ENCODE measurements at places on chromosomes 3 and 15. TPM values are rescaled to one million over a fixed set of nuclear protein-coding genes. Genes with fewer than 3 reads are reported as not detected.
A peak's percentile ranks its signal among the peaks of the same experiment; 100 is the strongest.

Gene TKT
- total RNA-seq: 338 TPM

DNA sequence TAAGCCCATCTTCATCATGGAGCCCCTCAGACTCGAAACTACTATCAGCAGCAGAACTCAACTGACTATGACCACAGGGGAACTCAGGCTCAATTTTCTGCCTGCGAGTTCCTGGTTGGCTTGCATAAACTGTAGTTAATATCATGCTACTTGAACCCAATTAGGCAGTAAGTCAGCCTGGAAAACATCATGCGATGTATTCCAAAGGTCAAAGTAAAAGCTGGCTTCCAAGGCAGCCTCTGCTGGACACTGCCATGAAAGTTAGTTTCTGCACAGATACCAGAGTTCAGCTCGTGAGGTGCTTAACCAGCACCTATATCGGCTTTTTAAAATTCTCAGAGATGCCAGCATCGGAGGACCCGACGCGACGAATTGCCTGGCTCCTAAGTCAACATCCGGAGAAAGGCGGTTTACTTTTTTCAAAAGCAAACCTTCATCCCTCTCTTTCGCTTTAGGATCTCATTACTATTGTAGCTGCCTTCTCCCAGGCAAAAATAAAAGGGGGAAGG lies 3.8 kb downstream of the ANP32A start:
- DNase-seq: no peak

Gene TMC3
- not detected for total RNA-seq

DNA sequence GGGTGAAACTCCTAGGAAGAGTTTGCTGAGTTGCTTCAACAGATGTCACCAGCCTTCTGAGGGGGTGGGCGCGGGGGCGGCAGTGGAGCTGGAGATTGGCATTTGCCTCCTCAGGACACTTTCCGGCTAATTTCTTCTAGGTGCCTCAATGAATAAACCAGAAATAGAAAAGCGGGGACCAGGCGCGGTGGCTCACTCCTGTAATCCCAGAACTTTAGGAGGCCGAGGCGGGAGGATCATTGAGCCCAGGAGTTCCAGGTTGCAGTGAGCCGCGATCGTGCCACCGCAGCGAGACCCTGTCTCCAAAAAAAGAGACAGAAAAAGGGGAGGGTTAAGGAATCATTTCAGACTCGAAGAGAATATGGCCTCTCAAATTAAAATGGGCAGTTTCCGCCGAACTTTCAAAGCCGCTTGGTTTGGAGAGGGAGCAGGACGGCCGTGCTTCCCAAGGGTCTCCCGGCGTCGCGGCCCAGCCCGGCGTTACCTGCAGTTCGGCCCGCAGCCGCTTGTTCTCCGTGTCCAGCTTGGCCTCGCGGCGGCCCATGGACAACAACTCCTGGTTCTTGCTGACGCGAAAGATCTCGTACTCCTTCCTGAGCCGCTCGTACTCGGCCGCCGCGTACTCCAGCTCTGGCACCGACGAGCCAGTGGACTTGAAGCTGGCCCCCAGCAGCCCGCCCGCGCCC lies 587 bp downstream of the NPHP3 start:
- no peak for DNase-seq

Gene PRICKLE2
- total RNA-seq: 0.26 TPM

DNA sequence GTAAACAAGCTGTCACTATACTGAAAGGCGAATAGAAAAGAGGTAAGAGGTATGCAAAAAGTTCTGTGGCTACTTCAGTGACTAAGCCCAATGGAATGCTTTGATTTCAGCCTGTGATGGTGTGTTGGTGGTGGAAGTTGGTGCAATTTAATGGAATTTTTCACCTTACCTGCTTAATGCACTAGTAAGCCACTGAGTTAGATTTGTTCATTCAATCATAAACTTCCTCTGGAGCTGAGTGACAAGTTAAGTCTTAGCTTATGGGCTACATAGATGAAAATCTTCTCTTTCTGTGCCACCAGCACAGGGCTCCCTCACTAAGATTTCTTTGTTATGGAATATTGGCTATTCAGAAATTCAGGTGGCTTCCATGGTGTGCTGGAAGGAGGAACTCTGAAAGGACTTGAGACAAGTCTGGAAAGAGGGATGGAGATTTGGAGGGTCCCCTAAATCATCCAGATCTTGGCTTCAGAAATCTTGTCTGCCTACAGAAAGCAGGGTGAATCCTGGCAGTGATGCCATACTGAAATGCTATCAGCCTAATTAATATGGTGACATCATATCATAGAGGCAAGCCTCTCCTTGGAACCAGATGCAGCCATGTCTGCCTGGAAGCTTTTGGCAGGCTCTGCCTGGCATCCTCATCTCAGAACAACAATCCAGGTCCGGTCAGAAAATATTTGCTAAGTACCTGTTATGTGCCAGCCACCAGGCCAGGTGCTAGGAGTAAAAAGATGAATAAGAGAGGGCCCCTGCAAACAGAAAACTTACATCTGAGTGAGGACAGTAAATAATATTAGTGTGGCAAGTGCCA lies 8.1 kb upstream of the GAP43 start:
- DNase-seq: no peak

DNA sequence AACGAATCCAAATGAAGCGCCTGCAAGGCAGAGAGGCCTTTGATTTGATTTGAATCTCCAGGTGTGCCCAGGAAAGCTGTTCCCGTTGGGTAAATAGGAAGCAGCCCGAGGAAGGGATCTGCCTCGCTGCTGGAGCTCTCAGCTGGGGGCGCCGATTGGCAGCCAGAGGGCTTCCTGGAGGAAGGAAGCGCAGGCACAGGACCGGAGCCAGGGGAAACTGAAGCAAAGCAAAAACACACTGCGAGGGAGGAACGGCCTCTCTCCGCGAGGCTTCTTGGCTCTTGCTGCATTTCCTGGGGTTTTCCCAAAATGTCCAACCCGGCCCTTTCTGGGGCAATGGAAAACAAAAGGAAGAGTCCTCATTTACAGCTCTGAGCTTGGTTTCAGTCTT lies 80.3 kb downstream of the TMEM266 start:
- no peak for DNase-seq

Gene CIB1
- 193 TPM for total RNA-seq

DNA sequence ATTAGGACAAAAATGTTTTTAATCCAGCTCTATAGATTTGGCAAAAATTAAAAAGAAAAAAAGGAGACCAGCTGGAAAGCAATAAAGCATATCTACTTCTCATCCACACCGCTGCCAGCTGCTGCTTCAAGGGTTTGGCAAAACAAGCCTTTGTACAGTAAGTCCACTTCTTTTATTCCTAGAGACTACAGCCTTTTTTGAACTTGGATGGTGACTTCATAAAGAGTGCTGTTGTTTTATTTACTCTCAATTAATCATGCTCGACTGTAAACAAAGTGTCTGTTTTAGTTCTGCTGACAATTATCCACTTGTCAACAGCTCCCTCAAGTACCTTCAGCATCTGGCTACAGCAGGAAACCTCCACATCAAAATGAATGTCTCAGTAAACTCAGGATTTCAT lies 12.3 kb upstream of the FOXB1 start:
- no peak for DNase-seq

Gene ROBO1
- 61.6 TPM for total RNA-seq

- DNase-seq: no peak
These were observed 15.7 kb upstream of the RBP2 start for GRCh38 chr3:139491966-139492365.

GRCh38 chr15:69699096-69699495 lies 246.5 kb downstream of the RPLP1 start:
- no peak for DNase-seq

DNA sequence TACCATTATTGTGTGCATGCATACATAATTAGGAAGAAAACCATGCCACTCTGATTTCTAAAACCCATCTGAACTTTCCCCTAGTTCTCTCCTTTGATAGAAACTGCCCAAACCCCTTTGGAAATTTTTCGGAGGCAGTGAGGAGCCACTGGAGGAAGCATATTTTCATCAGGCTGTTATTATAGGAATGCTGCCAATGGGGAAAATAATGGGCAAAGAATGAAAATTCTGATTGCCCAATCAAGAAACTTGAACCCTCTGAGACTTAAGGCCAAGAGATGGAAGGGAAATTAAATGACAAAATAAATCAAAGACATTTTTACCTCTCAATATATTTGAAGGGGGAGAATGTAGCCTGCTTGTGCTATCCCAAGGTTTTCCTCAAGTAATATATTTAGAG lies 376.0 kb upstream of the PDZRN3 start:
- DNase-seq: no peak

GRCh38 chr15:42385206-42385979 lies 26.1 kb downstream of the CAPN3 start:
- DNase-seq: peak; percentile 30

DNA sequence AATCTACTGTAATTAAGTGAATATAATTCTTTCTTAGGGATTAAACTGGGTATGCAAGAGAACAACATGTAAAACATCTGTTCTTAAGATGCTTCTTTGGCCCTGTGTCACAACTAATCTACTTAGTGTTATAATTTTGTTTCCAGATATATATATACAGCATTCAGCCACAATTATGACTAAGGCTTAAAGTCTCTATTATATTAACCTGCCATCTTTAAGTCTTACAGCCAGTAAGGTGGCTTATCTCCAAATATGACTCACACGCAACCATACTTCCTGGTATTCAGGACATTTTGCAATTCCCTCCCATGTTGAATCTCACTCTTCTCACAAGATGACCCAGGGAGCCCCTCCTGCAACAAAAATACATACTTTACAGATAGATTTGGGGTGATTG lies 6.6 kb upstream of the KBTBD8 start:
- no peak for DNase-seq

Gene RPL4
- 2,268 TPM for total RNA-seq

Gene SYNPR
- total RNA-seq: not detected

Gene CCDC39
- total RNA-seq: not detected

Gene BCL2A1
- total RNA-seq: 4.7 TPM

DNA sequence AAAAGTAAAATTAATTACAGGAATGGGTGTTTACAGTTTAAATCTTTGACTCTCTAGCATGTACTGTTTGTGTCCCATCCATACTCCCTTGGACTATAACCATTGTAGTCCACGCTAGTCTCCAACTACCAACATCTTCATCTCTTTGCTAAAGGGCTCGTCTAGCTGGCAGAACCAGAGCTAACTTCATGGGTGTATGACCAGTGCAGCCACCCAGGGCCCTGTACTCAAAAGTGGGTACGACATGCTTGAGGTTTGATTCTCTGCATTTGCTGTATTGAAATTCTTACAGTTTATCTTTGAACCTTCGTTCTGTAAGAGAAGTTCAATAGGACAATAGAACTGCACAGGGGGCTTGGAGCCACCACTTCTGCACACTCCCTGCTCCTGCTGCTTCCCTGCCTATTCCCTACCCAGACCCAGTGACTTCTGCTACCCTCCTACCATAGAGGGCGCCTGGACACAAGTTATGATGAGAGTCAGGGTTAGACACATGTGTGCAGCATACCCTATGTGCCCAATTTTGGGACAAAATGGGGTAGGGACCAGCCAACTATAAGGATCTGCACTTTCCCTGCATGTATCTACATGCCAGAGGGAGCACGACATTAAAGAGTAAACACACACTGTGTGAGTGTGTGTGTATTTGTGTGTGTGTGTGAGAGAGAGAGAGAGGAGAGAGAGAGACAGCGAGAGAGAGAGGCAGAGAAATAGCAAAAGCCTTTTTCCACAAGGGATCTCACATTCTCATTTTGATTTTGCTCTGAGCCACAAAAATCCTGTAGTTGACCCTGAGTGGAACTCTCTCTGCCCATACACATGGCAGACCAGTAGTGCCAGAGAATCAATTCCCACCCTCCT lies 59.0 kb upstream of the NECTIN3 start:
- DNase-seq: no peak

GRCh38 chr3:181402347-181402746 lies 309.4 kb upstream of the SOX2 start:
- DNase-seq: no peak

DNA sequence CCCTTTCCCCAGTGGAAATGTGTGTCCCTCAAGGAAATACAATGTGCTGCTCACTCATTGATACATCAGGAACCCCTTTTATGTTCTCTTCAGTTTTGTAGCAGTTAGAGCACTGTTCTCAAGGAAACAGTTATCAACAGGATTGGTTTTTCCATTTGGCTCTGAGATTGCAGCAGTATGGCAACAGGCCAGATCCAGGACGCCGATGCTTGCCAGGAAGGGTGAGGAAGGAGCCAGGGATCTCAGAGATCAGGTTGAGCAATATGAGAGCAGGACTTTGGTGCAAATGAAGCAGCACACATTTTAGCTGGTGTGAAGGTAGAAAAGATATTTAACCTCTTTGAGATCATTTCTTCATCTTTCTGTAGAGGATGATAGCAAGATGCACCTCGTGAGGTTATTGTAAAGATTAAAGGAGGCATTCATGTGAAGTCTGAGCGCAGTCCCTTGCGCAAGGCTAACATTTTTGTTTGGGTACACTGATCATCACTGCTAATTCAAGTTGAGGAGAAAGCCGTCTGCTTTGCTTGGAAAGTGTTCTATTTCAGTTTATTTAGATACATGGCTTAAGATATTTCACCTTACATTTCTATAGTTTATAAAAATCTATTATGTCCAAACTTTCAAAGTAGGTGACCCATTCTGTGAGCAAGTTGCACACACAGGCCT lies 68.5 kb downstream of the KCNH8 start:
- no peak for DNase-seq

Gene CGNL1
- 3.5 TPM for total RNA-seq

Gene MRPL3
- total RNA-seq: 129 TPM

Gene LRRC34
- 1.2 TPM for total RNA-seq

DNA sequence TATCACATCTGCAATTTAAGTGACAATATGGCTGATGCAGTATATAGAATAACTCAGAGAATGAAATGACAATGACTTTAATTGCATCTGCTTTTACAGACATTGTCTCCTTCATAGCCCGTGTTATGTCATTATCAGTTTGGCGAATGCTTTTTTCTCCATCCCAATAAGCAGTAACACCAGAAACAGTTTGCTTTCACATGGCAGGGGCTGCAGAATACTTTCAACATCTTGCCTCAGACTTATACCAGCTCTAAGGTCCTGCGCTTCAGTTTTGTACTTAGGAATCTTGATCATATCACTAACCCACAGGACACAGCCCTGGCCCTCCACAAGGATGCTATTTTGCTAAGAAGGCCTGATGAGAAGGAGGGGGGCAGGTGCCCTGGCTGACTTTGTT lies 49.9 kb upstream of the SPESP1 start:
- DNase-seq: no peak

Gene RAD51
- total RNA-seq: 30.3 TPM

Gene PLIN1
- total RNA-seq: 0.44 TPM
